Muscle of leg (tissue), 16 donors: ENCODE measurements at places on chromosomes 3 and 15. TPM values are rescaled to one million over a fixed set of nuclear protein-coding genes. Genes with fewer than 3 reads are reported as not detected.
A peak's percentile ranks its signal among the peaks of the same experiment; 100 is the strongest.

DNA sequence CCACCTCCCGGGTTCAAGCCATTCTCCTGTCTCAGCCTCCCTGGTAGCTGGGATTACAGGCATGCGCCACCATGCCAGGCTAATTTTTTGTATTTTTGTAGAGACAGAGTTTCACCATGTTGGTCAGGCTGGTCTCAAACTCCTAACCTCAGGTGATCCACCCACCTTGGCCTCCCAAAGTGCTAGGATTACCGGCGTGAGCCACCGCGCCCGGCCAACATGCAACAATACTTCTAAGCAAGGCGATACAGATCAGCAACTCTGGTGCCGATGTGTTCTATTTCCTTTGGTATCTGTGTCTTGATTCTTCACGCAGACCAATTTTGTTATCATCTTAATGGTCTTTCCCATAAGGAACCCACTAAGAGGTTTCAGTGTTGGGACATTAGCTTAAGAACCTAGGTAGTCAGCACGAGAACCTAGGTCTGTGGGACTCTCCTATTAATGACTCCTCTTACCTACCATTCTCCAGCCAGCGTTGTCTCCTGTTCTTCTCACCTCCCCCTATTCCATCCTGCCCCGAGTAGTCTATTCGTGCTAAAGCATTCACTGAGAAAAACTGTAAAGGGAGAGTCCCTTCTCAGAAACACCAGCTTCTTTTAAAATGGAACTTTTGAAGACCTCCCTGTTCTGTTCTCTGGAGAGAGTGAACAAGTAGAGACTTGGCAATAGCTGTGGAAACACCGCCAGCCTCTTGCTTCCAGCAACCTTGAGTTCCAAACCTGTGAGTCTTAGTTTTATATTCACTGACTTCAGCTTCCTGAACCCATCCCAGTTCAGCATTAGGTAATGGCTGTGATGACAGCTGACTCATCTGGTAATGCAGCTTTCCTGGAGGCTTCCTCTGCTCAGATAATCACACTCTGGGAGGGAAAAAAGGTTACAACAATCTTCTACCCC, 61.2 kb downstream of the TSC22D2 start:
- no peak overlapping the region for H3K4me3 ChIP-seq
- peaks cover 7% of the 10 kb centered on the region for H3K4me1 ChIP-seq
- H3K27ac ChIP-seq = peak overlapping the region; percentile 83

DNA sequence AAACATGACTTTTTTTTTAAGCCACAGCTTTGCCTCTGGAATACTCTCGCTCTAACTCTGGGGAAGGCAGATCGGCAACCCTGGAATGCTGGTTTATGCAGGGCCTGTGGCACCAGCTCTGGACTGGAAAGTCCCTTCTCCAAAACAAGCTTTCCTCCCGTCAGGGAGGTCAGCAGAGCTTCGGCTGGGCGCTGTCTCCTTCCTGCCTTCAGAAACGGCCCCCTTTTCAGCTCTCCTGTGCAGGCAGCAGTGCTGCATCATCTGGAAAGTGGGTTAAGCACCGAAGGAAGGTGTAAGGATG, 42.7 kb upstream of the SKOR1 start:
- peaks cover 11% of the 10 kb centered on the region for H3K36me3 ChIP-seq
- H3K4me1 ChIP-seq = no peaks in the 10 kb centered on the region
- DNase-seq = no peak
- H3K27me3 ChIP-seq = no peaks in the 10 kb centered on the region

Gene COLQ
- 41.8 TPM for polyA plus RNA-seq

DNA sequence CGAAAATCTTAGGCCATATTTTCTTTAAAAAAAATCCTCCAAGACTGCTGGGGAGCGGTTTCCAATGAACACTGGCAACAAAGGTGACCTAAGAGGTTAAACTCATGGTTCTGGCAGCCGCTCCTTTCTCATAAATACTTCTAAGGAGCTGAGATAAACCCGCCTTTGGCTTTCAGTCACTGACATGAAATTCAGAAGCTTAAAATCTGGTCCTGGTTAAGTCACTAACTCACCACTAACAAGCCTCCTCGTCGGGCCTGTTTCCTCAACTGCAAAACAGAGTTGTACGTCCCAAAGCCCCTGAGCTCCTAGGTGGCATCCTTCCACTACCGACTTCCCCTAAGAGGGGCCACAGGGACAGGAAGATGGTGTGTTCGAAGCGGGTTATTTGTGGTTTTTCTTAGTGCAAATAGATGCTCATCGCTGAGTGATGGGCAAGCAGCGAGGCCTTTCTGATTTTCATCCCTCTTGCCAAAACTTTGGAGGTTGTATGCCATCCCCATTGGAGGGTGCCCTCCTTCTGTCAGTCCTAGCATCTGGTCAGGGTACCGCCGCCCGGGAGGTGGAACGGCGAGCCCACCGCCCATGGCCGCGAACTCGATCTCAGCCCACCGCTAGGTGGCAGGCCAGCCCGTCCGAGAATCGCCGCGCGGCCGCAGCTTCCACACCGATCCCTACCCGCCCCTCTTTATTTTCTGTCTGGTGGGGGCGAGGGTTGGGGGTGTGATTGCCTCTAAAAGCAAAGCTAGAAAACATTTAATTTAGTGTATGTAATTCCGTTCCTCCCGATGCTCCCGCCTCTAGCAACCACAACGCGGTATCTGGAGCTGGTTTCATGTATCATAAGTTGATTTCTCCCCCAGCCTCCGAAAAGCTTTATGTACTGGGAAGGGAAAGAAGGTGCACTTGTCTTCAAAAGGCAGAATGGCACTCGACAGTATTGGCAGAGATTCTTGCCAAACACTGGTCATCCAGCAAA, 4.6 kb downstream of the BCL6 start:
- H3K27me3 ChIP-seq = peaks cover 16% of the 10 kb centered on the region
- H3K4me3 ChIP-seq = peak overlapping the region; percentile 66
- DNase-seq = peak; percentile 83
- H3K4me1 ChIP-seq = peaks cover 54% of the 10 kb centered on the region
- H3K27ac ChIP-seq = peak overlapping the region; percentile 97

DNA sequence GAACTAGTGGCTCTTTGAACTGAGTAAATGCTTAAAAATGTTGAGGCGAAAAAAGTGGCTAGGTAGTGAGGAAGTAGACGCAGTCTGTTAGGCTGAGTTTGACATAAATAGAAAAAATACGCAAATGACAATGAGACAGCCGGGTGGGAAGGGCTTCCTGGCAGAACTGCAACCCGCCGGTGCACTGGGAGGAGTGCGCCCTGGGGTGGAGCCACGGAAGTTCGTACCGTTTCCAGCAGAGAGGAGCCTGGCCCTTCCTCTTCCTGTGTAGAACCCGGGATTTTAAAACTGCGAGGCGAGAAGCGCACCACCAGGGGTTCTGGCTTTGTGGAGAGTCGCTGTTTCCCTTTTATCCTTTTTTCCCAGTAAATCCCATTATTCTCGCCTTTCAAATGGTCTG, 602.6 kb downstream of the PYDC2 start:
- H3K27ac ChIP-seq = no peak overlapping the region
- H3K4me3 ChIP-seq = no peak overlapping the region
- peak; percentile 8 for DNase-seq
- no peaks in the 10 kb centered on the region for H3K27me3 ChIP-seq

Gene CYP1A2
- polyA plus RNA-seq = 0.10 TPM

Gene PLAAT1
- polyA plus RNA-seq = 21.1 TPM

GRCh38 chr3:162007722-162008121, 511.1 kb downstream of the OTOL1 start:
- H3K27ac ChIP-seq = no peak overlapping the region
- no peaks in the 10 kb centered on the region for H3K36me3 ChIP-seq
- DNase-seq = no peak
- H3K27me3 ChIP-seq = no peaks in the 10 kb centered on the region

DNA sequence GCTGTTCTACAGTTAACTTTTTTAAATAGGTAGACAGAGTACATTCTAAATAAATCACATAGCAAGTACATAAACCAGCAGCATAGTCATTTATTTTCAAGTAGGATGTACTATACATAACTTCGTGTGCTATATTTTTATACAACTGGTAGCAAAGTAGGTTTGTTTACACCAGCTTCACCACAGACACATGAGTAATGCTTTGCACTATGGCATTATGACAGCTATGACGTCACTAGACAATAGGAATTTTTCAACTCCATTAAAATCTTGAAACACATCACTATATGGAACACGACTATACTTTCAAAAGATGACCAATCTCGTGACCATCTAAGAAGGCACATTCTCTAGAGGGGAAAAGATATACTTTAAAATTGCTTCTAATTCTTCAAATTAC, 3.5 kb downstream of the TEX55 start:
- no peaks in the 10 kb centered on the region for H3K36me3 ChIP-seq
- H3K27ac ChIP-seq = no peak overlapping the region
- H3K4me3 ChIP-seq = no peak overlapping the region
- no peaks in the 10 kb centered on the region for H3K27me3 ChIP-seq
- H3K4me1 ChIP-seq = no peaks in the 10 kb centered on the region

DNA sequence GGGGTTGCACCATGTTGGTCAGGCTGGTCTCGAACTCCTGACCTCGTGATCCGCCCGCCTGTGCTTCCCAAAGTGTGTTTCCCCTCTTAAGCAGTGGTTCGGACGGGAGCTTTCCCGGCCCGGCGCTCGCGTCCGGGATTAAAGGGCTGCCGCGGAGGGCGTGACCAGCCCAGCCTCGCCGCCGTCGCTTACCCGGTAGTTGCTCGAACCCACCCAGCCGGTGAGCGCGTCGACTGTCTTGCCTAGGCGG, 513 bp downstream of the CLASP2 start:
- H3K4me3 ChIP-seq = peak overlapping the region; percentile 92
- DNase-seq = peak; percentile 73
- H3K36me3 ChIP-seq = no peaks in the 10 kb centered on the region
- no peaks in the 10 kb centered on the region for H3K27me3 ChIP-seq
- peak overlapping the region; percentile 96 for H3K27ac ChIP-seq

GRCh38 chr15:48644827-48645557, 517 bp downstream of the FBN1 start:
- H3K4me1 ChIP-seq = peaks cover 17% of the 10 kb centered on the region
- H3K4me3 ChIP-seq = peak overlapping the region; percentile 85
- H3K27me3 ChIP-seq = peaks cover 5% of the 10 kb centered on the region
- DNase-seq = peak; percentile 81

Gene CAPN3
- 250 TPM for polyA plus RNA-seq

GRCh38 chr3:170656284-170656683, 70.4 kb upstream of the SLC7A14 start:
- H3K27ac ChIP-seq = no peak overlapping the region
- H3K36me3 ChIP-seq = no peaks in the 10 kb centered on the region
- no peaks in the 10 kb centered on the region for H3K4me1 ChIP-seq

DNA sequence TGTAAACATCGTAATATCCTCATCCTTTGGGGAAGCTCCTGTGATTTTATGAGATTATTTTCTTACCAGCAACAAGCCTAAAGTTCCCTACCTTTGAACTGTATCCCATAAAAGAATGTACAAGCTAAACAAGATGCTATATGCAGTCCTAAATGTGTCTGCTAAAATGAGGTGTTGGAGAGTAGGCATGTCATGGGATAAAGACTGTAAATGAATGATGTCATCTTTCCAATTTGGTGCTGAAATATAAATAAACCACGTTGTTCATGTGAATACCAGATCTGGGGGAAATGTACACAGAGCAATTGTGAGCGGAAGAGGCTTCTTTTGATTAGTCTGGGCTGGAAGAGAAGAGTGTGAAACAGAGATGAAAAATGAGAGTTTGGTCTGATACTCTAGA, 214.9 kb upstream of the WNT5A start:
- H3K4me1 ChIP-seq = no peaks in the 10 kb centered on the region
- no peak overlapping the region for H3K4me3 ChIP-seq
- peaks cover 3% of the 10 kb centered on the region for H3K27me3 ChIP-seq
- no peak overlapping the region for H3K27ac ChIP-seq

- H3K4me3 ChIP-seq = peak overlapping the region; percentile 60
- peak overlapping the region; percentile 99 for H3K27ac ChIP-seq
- peaks cover 27% of the 10 kb centered on the region for H3K4me1 ChIP-seq
- peak; percentile 93 for DNase-seq
These were observed 89.5 kb upstream of the CHD2 start for GRCh38 chr15:92810418-92811138.

GRCh38 chr3:45912435-45912834, 26.1 kb downstream of the CCR9 start:
- H3K27ac ChIP-seq = no peak overlapping the region
- peaks cover 7% of the 10 kb centered on the region for H3K4me1 ChIP-seq
- H3K36me3 ChIP-seq = no peaks in the 10 kb centered on the region

Gene KLF15
- polyA plus RNA-seq = 1.8 TPM

DNA sequence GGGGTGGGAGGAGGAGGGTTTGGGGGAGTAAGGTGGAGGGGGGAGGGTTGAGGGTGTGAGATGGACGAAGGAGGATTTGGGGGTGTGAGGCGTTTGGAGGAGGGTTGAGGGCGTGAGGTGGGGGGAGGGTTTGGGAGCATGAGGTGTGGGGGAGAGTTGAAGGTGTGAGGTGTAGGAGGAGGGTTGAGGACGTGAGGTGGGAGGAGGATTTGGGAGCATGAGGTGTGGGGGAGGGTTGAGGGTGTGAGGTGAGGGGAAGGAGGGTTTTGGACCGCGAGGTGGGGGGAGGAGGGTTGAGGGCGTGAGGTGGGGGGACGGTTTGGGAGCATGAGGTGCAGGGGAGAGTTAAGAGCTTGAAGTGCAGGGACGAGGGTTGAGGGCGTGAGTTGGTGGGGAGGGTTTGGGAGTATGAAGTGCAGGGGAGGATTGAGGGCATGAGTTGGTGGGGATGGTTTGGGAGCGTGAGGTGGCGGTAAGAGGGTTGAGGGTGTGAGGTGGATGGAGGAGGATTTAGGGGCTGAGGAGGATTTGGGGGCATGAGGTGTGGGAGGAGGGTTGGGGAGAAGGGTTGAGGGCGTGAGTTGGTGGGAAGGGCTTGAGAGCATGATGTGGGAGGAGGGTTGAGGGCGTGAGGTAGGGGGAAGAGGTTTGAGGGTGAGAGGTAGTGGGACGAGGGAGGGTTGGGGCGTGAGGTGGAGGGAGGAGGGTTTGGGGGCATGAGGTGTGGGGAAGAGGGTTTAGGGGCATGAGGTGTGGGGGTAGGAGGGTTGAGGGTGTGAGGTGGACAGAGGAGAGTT, 1.2 kb downstream of the MLF1 start:
- no peak overlapping the region for H3K27ac ChIP-seq
- H3K36me3 ChIP-seq = no peaks in the 10 kb centered on the region
- DNase-seq = no peak

- H3K4me3 ChIP-seq = no peak overlapping the region
- H3K4me1 ChIP-seq = peaks cover 50% of the 10 kb centered on the region
- DNase-seq = no peak
- H3K27me3 ChIP-seq = no peaks in the 10 kb centered on the region
- peaks cover 56% of the 10 kb centered on the region for H3K36me3 ChIP-seq
These were observed 12.4 kb upstream of the MUSTN1 start for GRCh38 chr3:52847241-52847640.

GRCh38 chr3:177816667-177817208, 619.5 kb upstream of the TBL1XR1 start:
- H3K27ac ChIP-seq = no peak overlapping the region
- H3K36me3 ChIP-seq = no peaks in the 10 kb centered on the region
- H3K27me3 ChIP-seq = no peaks in the 10 kb centered on the region
- DNase-seq = peak; percentile 69
- H3K4me3 ChIP-seq = no peak overlapping the region
- peaks cover 5% of the 10 kb centered on the region for H3K4me1 ChIP-seq

Gene CP
- 1.4 TPM for polyA plus RNA-seq

GRCh38 chr15:79977431-79978054, 6.5 kb upstream of the BCL2A1 start:
- H3K27me3 ChIP-seq = peaks cover 4% of the 10 kb centered on the region
- H3K36me3 ChIP-seq = no peaks in the 10 kb centered on the region
- no peak overlapping the region for H3K4me3 ChIP-seq
- peaks cover 11% of the 10 kb centered on the region for H3K4me1 ChIP-seq
- DNase-seq = peak; percentile 61
